ENCODE measurements at places on chromosomes 2 and 18.

GRCh38 chr2:74188018-74188601 is 9.4 kb upstream of the MOB1A start:
- DNase-seq = no peak

GRCh38 chr18:6797171-6797570 is 67.7 kb downstream of the ARHGAP28 start:
- no peak for DNase-seq

GRCh38 chr2:75260946-75261345 is 61.6 kb upstream of the TACR1 start:
- DNase-seq = no peak

DNA sequence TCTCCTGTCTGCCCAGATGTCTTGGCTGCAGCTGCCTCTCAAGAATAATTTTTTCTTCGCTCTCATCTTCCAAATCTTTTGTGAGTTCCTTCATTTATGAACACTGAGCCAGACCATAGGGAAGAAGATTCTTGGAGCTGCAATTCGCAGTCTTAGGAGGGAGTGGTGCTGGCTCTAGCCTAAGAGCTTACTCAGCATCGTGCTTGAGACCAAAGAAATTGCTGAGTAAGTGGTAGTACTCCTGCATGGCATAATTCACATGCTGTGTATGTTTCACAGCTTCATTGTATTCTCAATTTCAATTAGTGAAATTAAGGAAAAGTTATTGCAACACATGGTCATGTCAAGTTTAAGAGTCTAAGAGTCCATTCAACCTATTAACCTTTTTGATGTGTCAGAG is 771.7 kb downstream of the ADCYAP1 start:
- no peak for DNase-seq

GRCh38 chr2:23497063-23497462 is 112.1 kb downstream of the KLHL29 start:
- no peak for DNase-seq

Data from transverse colon (tissue), 4 donors.